ENCODE measurements at places on chromosomes 16 and 17. TPM values are rescaled to one million over a fixed set of nuclear protein-coding genes. Genes with fewer than 3 reads are reported as not detected.
A peak's percentile ranks its signal among the peaks of the same experiment; 100 is the strongest.

Gene AXIN2
- 16.6 TPM for total RNA-seq

Gene CALB2
- total RNA-seq, result not detected

Gene DNAH2
- 0.03 TPM for total RNA-seq

Gene SSTR5
- total RNA-seq, result not detected

- no peaks in the 10 kb centered on the region for H3K27me3 ChIP-seq
- H3K4me1 ChIP-seq, result peaks cover 18% of the 10 kb centered on the region
- H3K27ac ChIP-seq, result peak overlapping the region; percentile 41
- H3K36me3 ChIP-seq, result peaks cover 61% of the 10 kb centered on the region
- no peak for DNase-seq
Observed at GRCh38 chr16:27465483-27465879, 63.5 kb downstream of the IL21R start.
